ENCODE measurements at places on chromosomes 6 and 20.

- no peak for DNase-seq
Measured at GRCh38 chr20:59094576-59094975, 52.0 kb upstream of the PRELID3B start.

DNA sequence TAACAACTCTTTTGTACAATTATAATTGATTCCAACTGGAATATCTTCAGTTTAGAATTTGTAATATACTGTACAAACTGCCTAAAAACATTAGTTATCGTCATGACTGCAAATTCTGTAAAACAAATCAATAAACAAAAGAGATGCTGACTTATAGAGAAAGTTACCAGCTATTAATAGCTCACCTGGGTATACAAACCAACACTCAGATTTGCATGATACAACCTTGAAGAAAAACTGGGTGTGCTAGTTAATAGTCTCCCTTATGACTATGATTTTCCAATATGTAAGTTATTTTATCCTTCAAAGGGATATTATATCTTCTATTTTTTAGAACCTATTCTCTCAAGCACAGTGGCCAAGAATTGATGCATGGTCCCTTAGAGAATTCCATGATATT lies 698.5 kb downstream of the FRK start:
- DNase-seq: no peak

DNA sequence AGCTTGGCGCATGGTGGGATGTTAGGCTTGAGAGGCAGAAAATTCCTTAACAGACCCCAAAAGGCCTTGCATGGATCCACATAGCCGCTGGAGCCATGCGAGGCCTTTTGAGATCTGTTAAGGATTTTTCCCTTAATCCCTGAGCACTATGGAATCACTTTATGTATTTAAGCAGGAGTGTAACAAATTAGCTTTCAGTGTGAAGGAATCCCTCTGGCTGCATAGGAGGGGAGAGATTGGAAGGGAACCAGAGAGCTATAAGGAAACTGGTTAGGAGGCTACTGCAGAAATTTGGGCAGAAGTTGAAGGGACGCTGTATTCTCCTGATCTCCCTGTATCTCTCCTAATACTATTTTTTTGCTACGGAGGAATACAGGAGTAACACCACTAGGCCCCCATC lies 23.1 kb upstream of the NEDD9 start:
- DNase-seq: no peak

DNA sequence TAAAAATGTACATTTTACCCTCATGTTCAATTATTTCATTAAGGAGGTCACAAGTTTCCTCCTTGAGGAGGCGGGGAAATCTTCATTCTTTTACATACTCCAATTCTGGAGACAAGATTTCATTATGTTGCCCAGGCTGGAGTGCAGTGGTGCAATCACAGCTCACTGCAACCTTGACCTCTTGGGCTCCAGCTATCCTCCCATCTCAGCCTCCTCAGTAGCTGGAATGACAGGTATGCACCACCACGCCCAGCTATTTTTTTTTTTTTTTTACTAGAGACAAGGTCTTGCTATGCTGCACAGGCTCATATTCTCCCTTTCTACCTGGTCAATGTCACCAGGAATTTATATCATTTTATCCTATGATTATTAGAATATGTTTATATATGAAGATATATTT lies 85.8 kb downstream of the FUT9 start:
- DNase-seq: no peak

DNA sequence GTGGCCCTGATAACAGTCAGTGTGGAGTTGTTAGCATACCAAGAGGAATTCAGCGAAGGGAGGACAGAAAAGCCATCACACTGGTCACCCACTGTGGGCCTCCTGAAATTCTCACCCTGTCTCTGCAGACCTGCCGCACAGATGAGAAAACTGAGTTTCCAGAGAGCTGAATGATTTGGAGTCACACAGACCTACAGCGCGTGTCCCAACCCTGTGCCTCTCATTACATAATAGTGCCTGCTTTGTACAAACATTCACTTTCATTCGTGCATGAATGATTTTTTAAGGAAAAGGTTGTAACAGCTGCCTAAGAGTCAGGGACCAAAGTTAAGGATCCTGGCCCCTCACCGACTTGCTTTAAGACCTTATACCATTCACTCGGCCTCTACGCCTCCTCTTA lies 62.7 kb downstream of the THBS2 start:
- DNase-seq: no peak

GRCh38 chr6:49528571-49528970 lies 21.9 kb upstream of the C6orf141 start:
- DNase-seq: no peak

- DNase-seq: no peak
Measured at GRCh38 chr6:99364026-99364425, 14.6 kb upstream of the FAXC start.

DNA sequence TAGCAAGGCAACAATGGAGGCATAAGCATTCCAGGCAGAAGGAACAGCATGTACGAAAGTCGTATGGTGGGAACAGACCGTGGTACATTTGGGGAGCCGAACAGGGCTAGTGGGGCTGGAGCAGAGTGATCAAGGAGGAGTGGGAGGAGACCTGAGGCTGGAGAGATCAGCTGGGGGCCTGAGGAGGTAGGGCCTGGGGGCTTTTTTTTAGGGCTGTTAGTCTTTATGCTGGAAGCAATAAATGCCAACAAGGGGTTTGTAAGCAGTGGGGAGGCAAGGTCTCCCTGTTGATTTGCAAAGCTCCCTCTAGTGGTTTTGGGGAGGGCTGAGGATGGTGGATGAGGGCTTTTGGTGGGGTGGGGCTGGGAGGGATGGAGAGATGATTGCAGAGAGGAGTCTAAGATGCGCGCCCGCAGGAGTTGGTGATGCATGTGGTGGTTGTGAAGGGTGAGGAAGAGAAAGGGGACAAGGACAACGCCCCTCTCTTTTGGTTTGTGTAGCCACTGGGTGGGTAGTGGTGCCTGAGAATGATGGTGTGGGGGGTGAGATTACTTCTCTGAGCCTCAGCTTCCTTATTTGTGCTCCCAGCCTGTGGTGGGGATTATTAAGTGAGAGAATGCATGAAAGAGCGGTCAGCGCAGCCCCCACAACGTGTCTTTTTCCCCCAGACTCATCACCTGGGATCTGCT lies 74.1 kb upstream of the TOX2 start:
- DNase-seq: peak; percentile 12

GRCh38 chr6:37690964-37691735 lies 6.5 kb downstream of the MDGA1 start:
- no peak for DNase-seq

DNA sequence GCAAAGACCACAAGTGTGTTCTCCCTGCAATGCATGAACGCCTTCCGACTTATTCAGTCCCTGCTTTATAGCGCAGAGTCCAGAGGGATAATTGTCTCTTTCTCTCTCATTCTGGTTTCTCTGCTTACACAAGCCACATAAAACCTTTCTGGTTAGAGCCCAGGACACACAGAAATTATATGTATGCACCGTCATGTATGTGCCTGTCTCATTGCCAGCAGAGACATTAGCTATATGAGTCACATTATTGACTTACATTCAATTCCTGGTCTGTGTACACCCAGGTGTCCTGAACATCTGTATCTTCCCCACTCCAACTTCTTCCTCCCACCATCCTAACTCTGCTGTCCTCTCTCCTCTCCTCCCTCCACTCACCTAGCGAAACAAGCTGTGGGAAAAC lies 44.0 kb downstream of the LRFN2 start:
- DNase-seq: no peak

GRCh38 chr6:8539453-8539852 lies 104.1 kb upstream of the SLC35B3 start:
- peak; percentile 7 for DNase-seq

GRCh38 chr6:42984924-42985475 lies 630 bp downstream of the PPP2R5D start:
- no peak for DNase-seq

- DNase-seq: no peak
Measured at GRCh38 chr6:51477711-51478311, 609.6 kb downstream of the PKHD1 start.

DNA sequence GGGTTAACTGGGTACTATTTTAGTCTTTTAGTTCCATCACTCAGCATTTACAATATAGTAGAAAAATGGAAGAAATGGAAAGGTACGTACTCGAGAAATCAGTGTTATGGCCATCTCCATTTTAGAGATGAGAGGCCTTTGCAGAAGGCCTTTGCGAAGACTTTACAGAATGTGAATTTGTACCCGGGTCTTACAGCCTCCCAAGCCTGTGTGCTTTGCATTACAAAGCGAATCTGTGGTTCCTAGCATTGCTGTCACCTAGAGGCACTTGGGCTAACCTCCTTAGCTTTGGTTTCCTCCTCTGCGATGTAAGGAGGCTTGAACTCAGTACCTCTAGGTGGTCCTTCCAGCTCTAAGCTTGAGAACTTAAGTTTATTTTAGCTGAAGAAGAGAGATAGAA lies 10.9 kb downstream of the VAPB start:
- no peak for DNase-seq

- no peak for DNase-seq
Measured at GRCh38 chr6:24910961-24911725, 24.6 kb downstream of the RIPOR2 start.

DNA sequence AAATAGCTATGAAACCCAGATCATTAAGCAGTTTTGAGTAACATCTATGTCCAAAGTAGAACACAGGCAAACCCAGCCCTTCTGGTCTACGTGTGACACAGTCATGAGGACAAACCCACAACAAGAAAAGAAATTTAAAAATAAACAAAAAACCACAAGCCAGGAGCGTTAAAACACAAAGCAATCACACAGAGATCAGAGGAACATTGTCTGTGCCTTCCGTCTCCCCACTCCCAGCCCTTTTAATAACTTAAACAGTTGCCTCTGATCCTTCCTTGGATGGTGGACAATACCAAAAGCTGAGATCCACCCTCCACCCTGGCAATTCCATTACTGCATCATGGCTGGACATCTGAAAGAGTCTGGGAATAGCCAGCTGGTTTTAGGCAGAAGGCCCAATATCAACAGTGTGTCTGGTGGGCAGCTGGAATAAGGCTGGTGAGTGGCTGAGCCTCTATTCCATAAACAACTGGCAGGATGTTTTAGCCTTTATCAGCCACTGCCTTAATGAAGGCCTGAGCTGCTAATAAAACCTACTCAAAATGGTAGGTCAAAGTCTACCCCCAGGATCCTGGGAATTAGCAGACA lies 15.7 kb upstream of the LAMA4 start:
- DNase-seq: no peak

- no peak for DNase-seq
Measured at GRCh38 chr20:4225745-4226144, 210.4 kb upstream of the RNF24 start.

- no peak for DNase-seq
Measured at GRCh38 chr6:4751823-4752464, 24.3 kb upstream of the CDYL start.

DNA sequence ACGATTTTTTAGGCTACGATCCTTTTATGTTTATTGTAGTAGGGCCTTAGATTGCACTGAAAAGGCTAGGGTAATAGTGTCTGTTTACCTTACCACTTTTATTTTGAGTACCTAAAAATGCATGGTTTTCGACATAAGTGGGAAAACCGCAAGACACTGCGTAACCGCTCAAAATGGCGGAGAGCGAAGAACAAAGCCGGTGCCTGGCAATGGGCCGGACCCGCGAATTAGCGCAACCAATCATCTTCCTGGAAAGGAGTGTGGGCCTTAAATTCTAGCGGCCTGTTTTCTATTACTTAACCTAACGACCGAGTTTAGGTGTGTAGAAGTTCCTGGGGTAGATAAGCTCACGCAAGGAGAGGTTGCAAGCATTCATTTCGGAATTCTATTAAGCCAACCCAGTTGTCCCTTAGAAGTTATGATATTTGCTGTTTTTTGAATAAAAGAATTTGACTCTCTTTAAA lies 118.0 kb downstream of the HFE start:
- peak; percentile 57 for DNase-seq

DNA sequence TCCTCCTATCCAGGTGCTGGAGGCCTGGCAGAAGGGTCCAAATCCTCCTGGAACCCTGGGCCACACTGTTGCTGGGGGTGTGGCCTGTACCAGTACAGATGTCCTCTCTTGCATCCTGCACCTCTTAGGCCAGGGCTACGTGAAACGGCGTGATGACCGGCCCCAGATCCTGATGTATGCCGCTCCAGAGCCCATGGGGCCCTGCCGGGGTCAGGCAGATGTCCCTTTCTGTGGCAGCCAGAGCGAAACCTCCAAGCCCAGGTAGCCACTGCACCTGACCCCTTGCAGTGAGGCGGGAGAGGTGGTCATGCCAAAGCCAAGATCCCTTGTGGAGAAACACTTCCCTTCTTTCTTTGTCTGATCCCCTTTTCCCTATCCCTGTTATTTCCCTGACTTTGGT lies 14.2 kb downstream of the DNPH1 start:
- no peak for DNase-seq

GRCh38 chr6:42509256-42509655 lies 54.6 kb upstream of the UBR2 start:
- DNase-seq: no peak

GRCh38 chr6:47520282-47520681 lies 42.7 kb downstream of the CD2AP start:
- DNase-seq: no peak

GRCh38 chr20:60341062-60341461 lies 382.8 kb downstream of the CDH26 start:
- no peak for DNase-seq

- no peak for DNase-seq
Measured at GRCh38 chr6:167904791-167905190, 78.1 kb downstream of the AFDN start.

DNA sequence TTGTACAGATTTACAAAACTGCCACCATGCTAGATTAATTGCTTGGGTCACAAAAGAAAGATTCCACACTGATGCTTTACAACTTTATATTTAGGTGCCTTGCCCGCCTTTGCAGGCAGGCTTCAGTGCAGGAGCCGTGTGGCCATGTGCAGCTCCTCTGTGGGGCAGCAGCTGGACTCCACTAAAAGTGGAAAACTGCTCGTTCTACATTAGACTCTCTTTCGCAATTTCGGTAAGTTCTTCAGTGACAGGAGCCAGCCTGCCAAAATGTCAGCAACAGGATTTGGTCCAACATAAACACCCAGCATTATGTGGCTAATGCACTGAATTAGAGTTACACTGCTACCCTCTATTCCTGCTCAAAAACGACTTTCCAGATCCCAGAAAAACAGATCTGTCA lies 174.4 kb upstream of the KCNK16 start:
- no peak for DNase-seq

GRCh38 chr6:7628909-7629308 lies 38.9 kb downstream of the SNRNP48 start:
- no peak for DNase-seq

DNA sequence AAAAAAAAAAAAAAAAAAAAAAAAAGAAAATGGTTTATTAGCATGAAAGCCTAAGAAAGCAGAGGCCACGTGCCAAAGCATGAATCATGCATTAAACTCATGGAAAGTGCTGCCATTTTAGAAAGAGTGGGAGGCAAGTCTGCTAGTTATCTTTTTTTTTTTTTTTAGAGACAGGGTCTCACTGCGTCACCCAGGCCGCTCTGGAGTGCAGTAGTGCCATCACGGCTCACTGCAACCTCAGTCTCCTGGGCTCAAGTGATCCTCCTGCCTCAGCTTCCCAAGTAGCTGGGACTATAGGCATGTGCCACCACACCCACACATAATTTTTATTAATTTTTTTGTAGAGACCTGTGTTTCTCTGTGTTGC lies 5.2 kb downstream of the VWA7 start:
- DNase-seq: no peak

Data from HCT116 (cell line).